ENCODE measurements at places on chromosomes 11 and 22.

GRCh38 chr22:50524676-50525103 lies 708 bp downstream of the SCO2 start:
- DNase-seq: no peak

DNA sequence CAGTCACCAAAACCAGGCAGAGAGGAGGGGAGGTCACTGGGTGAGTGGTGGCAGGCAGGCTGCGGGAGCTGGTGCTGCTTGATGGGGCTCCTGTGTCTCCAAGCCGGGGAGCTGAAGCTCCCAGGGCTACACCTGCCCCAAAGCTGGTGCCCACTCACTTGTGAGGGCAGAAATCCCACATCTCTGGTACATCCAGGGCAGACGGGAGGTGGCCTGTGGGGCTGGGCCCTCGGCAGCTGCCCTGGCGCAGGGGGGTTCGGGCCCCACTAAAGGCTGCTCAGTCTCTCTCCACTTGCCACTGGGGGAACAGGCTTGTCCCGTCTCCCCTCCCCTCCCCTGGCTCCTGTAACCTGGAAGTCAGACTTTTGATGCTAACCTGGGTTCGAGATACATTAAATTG lies 55.6 kb upstream of the PPARA start:
- no peak for DNase-seq

GRCh38 chr22:36010090-36010489 lies 18.5 kb downstream of the RBFOX2 start:
- DNase-seq: no peak

DNA sequence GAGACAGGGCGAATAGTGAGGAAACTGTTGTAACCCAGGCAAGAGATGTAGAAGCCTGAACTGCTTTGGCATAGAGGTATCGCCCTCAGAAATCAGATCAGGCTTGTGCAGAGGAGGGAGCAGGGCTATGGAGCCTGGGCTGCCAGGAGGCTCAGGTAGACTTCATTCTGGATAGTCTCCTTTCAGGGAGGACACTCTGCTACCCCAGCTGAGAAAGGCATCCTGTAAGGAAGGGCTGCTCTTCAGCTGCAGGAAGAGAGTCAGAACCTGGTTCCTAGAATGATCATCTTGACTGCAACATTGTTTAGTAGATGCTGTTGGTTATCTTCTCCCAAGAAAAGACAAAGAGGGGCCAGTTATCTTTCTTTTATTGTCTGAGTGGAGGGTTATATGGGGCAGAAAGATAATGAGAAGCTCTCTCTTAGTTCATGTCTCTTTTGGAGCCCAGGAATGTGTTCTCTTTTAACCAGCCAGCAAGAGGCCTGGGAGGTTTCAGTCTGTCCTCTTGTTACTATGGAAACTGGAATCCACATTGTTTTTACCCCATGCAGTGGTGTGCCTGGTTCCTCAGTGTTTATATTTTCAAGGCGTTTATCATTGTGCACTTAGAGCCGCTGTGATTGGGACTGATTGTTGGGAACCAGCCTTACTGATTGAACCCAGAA lies 95.7 kb downstream of the STIM1 start:
- no peak for DNase-seq

- no peak for DNase-seq
These were observed 46.9 kb downstream of the SMIM38 start for GRCh38 chr11:69202511-69203221.

- DNase-seq: no peak
These were observed 348.6 kb downstream of the MN1 start for GRCh38 chr22:27452922-27453321.

DNA sequence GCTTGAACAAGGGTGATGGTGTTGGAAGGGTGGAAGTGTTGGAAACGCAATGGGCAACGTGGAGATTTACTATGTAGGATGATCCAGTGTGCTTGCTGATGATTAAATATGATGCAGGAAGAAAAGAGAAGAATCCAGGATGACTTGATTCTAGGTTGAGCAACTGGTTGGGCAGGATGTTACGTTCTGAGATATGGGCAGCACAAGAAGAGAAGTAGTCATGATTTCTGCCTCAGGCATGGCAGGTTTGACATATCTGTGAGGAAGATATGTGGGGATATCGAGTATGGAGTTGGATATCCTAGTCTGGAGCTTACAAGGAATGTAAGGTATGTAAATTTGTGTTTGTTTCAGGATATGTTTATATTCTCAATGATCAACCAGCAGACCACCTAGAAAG lies 1.9 kb downstream of the OR52K1 start:
- DNase-seq: peak; percentile 74

DNA sequence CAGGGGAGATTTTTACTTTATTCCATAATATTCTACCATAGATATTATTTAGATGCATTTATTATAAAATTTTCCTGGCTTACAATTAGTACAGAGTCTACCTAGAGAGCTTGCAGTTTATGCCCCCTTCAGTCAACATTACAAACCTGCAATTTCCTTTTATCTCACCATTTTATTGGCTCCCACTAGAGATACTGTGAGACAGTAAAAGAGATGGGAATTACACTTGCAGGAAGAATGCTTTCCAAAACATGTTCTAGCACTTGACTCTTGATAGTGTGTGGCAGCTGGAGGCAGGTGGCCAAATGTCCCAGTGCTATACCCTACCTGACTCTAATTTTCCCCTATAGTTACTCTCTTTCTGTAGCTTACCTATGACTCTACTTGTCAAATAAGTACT lies 863.2 kb downstream of the DLG2 start:
- DNase-seq: no peak

DNA sequence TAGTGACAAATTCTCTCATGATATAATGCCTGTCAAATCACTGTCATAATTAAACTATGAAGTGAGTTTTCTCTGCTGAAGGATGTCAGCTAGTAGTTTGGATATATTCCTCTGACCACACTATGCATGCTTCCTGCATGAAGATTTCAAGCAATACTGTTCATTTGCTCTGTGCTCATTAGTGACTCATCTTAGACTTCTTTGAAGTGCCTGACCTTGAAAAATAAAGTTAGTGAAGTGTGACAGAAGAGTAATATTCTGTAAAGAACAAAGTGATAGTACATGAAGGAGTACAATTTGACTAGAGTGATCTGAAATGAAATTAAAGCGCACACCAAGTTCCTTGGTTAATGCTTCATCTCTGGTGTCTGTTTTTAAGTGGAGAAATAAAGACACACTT lies 629.5 kb upstream of the ANO3 start:
- DNase-seq: no peak

GRCh38 chr11:121109916-121110586 lies 9.0 kb downstream of the TECTA start:
- DNase-seq: no peak

GRCh38 chr11:106012744-106013143 lies 9.3 kb downstream of the MSANTD4 start:
- no peak for DNase-seq

- no peak for DNase-seq
These were observed 102.8 kb downstream of the WNT11 start for GRCh38 chr11:76103460-76103859.

DNA sequence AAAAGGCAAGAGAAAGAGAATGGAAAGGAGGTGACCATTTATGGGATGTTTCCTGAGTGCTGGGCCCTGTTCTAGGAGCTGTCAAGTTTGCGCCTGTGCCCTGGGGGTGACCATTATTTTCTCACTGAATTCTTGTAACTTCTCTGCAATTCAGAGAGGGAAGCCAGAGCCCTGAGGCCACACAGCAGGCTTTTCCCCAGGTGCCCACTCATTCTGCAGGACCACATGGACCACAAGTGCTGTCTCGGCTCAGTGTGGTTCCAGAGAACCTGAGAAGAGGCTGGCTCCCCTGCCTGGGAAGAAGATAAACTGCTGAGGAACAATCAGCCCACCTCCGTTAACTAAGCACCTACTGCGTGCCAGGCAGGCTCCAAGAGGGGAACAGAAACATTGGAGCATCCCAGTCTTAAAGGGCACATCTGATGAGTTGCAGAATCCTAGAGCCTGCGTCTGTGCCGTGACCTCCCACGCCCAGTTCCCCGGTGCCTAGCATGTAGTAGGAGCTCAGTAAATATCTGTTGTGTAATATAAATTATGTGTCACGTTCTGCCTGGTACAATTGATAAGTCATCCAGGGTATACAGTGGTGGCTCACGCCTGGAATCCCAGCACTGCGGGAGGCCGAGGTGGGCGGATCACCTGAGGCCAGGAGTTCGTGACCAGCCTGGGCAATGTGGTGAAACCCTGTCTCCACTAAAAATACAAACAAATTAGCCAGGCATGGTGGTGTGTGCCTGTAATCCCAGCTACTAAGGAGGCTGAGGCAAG lies 31.6 kb upstream of the CRYBB3 start:
- no peak for DNase-seq

GRCh38 chr11:60447846-60448245 lies 7.8 kb upstream of the MS4A1 start:
- no peak for DNase-seq

DNA sequence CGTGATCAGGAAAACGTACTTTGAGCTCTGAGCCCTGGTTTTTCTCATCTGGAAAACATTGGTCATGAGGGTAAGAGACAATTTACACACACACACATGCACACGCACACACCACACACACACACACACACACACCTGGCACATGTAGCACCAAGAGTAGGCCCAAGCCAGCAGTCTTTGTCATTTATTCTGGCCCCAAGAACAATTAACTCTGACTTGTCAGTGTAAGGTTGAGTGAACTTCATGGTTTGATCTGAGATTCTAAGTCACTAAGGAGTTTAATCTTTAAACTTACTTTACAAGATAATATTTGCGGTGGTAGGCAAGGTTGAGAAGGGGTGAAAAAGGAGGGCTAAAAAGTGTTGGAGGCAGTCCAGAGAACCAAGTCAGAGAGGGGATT lies 44.1 kb downstream of the MMP20 start:
- no peak for DNase-seq

GRCh38 chr11:61147791-61148620 lies 13.2 kb downstream of the VPS37C start:
- DNase-seq: no peak

DNA sequence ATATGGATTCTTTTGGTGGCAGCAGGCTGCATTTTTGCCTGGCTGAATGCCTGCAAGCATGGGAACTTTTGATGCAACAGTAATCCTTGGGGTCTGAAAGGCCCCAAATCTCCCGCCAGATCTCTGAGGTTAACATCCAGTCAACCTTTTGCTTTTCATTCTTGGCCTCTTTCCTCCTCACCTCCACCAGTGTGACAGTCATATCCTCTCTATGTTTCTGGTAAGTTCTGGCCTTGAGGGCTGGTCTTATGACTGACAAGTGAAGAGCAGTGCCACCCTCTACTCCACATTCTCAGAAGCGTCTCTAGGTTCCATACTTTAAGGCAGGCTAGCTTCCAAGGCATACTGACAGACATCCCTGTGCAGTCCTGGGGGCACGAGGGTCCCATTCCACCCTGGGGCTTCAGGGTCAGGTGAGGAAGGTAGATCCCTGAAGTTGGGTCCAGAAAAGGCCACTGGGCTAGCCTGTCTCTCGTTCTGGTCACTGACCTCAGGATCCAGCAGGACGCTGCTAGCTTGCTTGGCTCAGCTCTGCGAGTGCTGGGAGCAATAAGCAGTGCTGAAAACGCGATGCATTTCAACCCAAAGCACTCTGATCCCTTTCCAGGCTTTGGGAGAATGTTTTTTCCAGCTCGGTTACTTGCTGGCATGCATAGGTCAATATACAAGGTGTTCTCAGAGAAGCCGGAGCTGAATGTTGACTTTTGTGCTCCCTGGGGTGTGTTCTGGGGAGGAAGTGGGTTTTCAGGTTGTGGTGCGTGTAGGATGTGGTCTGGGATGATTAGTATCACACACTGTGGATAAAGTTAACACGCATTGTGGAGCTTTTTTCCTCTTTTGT lies 75.2 kb downstream of the PTPRJ start:
- DNase-seq: peak; percentile 26

GRCh38 chr11:75014129-75014528 lies 25.4 kb downstream of the NEU3 start:
- no peak for DNase-seq

DNA sequence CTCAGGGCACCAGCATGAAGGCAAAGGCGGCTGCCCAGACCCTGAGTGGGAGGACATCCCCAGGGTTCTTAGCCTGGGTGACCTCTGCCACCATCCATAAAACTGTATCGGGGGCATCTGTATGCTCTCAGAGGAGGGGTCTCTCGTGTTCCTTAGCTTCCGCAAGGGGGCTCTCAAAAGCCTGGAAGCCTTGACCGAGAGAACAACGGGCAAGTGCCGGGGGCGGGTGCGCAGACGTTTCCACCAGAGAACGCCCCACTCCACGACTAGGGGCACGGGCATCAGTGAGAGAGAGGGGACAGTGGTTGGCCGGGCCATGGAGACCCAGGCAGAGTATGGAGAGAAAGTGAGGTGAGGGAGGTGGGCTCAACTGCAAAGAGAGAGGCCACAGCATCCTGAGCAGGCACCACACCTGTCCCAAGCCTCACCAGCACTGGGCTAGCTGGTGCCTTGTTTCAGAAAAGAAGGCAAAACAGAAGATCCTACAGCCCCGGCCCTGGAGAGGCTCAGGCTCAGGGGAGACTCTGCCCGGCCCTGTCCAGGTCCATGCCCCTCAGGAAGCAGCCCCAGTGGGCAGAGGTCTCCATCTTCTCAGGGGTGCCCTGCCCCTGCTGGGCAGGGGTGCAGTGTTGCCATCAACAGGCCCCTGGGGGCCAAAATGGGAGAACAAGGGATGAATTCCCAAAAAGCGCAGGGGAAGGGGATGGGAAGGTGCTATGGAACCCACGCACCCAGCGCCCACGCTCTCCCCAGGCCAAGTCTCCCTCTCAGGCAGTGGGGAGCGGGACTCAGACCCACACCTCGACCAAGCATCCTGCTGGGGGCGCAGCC lies 5.9 kb downstream of the TSPAN32 start:
- DNase-seq: no peak

DNA sequence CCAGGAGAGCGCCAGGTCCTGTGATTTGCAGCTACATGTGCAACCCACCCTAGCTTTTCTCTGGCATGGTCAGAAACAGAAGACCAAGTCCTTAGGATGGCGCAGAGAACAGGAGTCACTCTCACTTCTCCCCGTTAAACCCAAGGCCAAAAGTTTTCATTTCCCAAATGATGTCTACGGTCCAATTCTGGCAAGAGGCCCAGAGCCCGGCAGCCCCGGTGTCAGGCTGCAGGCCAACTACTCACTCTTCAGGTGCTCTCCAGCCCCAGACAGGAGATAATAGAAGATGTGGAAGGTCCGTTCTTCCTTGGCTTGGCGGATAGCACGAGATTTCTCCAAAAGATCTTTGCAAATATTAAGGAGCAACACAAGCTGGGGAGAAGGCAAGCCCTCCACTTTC lies 67.2 kb downstream of the MYH9 start:
- no peak for DNase-seq

- DNase-seq: no peak
These were observed 10.5 kb downstream of the NUMA1 start for GRCh38 chr11:72069787-72070251.
